ENCODE measurements at places on chromosomes 6 and 20. TPM values are rescaled to one million over a fixed set of nuclear protein-coding genes. Genes with fewer than 3 reads are reported as not detected.

HSPA12B gene
- not detected for total RNA-seq

NAPB gene
- total RNA-seq: 23.1 TPM

PLEKHG1 gene
- 5.1 TPM for total RNA-seq

TMEM170B gene
- total RNA-seq: 0.70 TPM

LY6G5B gene
- total RNA-seq: 16.1 TPM

HLA-A gene
- total RNA-seq: 2,021 TPM

HLA-DOA gene
- total RNA-seq: 11.8 TPM

LBP gene
- total RNA-seq: not detected

OXT gene
- not detected for total RNA-seq

TAAR6 gene
- not detected for total RNA-seq

PKHD1 gene
- total RNA-seq: not detected

HELZ2 gene
- 285 TPM for total RNA-seq

CLPSL2 gene
- not detected for total RNA-seq

ADGRB3 gene
- not detected for total RNA-seq

HLA-DOB gene
- total RNA-seq: 3.9 TPM

BPIFA1 gene
- not detected for total RNA-seq

MUCL3 gene
- total RNA-seq: not detected

TAGAP gene
- total RNA-seq: 44.8 TPM

MLIP gene
- not detected for total RNA-seq

HMGCLL1 gene
- total RNA-seq: not detected

CRISP2 gene
- total RNA-seq: not detected

CAP2 gene
- total RNA-seq: not detected

SLC22A7 gene
- not detected for total RNA-seq

MEP1A gene
- total RNA-seq: not detected

RAET1L gene
- total RNA-seq: not detected

YIPF3 gene
- 50.9 TPM for total RNA-seq

TSPO2 gene
- not detected for total RNA-seq

RALY gene
- 177 TPM for total RNA-seq

ZBTB22 gene
- 10.6 TPM for total RNA-seq

BPIFB2 gene
- not detected for total RNA-seq

PRSS16 gene
- 0.82 TPM for total RNA-seq

AKAP7 gene
- 7.3 TPM for total RNA-seq

OOEP gene
- 0.40 TPM for total RNA-seq

NKX2-4 gene
- total RNA-seq: not detected

GSTA3 gene
- not detected for total RNA-seq

ZSCAN23 gene
- 0.44 TPM for total RNA-seq

GNMT gene
- total RNA-seq: 0.70 TPM

BMP2 gene
- total RNA-seq: not detected

ENPP1 gene
- total RNA-seq: 0.15 TPM

SLC35D3 gene
- not detected for total RNA-seq

PACRG gene
- total RNA-seq: not detected

CDH4 gene
- total RNA-seq: not detected

SLC12A5 gene
- total RNA-seq: 1.7 TPM

VWA7 gene
- 6.4 TPM for total RNA-seq

COL9A1 gene
- not detected for total RNA-seq

ME1 gene
- total RNA-seq: 0.14 TPM

RREB1 gene
- total RNA-seq: 20.6 TPM

SLC18B1 gene
- 7.8 TPM for total RNA-seq

ACAT2 gene
- total RNA-seq: 95.4 TPM

PRPH2 gene
- total RNA-seq: 0.07 TPM

PHACTR2 gene
- 24.2 TPM for total RNA-seq

MAFB gene
- 0.09 TPM for total RNA-seq

SLPI gene
- total RNA-seq: not detected

RHAG gene
- not detected for total RNA-seq

TNNC2 gene
- total RNA-seq: not detected

SMLR1 gene
- not detected for total RNA-seq

NR2E1 gene
- not detected for total RNA-seq

TMC2 gene
- total RNA-seq: not detected

All from activated CD8-positive, alpha-beta memory T cell treated with anti-CD3 and anti-CD28 coated beads, Interleukin-2, amount 10 ng/mL, durations not matched to agents 7 days and 5 days (primary cell).